ENCODE measurements at places on chromosomes 13 and 19. TPM values are rescaled to one million over a fixed set of nuclear protein-coding genes. Genes with fewer than 3 reads are reported as not detected.

Gene PSG11
- not detected for total RNA-seq

Gene PDX1
- not detected for total RNA-seq

Gene PCDH17
- 1.4 TPM for total RNA-seq

Gene SPTBN4
- total RNA-seq, result 3.5 TPM

Gene ZNF146
- 130 TPM for total RNA-seq

Gene CGB3
- not detected for total RNA-seq

Gene ADGRE3
- not detected for total RNA-seq

DNA sequence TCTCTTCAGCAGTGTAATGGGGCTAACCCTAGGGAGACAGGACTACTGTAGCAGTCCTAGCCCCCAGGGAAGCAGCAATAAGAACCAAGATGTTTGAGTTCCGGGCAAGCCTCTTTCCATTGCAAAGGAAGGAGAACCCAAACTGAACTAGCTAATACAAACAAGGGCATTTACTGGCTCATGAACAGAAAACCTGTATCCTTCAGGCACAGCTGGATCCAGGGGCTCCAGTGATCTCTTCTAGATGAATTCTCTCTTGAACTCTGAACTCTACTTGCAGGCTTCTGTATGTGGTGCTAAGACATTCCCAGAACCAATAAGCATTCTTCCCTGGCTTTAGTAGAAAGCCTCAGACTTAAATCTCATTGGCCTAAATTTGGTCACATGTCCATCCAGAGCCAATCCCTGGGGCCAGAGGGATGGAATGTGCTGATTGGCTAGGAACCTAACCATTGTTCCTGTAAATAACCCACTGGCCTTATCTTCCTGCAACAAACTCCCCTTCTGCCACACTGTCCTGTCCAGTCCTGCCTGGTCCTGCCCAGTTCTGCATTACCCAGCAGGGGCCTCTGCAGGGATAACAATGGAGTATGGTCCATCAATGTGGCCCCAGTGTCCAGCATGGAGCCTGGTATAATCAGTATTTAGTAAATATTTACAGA lies 3.9 kb upstream of the PODNL1 start:
- no peak for DNase-seq

DNA sequence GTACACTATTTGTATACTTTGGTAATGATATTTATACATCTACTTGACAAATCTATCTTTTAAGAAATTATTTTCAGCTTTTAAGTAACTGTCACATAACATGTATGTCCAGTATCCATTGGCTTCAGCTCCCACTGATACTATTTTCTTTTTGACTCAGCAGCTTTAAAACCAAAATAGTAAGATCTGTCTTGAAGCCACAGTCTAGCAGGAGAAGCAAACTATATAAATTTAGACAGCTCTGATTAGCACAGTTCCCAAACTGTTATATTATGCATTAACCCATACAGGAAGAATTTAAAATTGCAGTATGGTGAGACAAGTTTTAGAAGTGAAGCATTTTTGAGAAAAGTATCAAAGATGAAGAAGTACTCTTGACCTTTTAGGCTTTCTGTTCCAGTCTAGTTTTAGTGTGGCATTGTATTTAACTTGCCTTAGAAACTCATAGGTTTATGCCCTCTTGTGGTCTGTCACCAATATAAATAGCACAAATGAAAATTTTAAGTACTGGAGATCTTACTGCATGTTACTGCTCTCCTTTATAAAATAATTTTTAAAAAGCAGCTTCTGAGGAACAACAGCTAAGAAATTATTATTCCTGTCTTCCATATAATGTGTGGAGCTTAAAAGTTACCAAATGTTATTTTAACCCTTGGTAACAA lies 24.7 kb downstream of the URI1 start:
- peak; percentile 56 for DNase-seq

- DNase-seq, result no peak
Measured at GRCh38 chr19:51002542-51003311, 1.3 kb upstream of the KLK8 start.

DNA sequence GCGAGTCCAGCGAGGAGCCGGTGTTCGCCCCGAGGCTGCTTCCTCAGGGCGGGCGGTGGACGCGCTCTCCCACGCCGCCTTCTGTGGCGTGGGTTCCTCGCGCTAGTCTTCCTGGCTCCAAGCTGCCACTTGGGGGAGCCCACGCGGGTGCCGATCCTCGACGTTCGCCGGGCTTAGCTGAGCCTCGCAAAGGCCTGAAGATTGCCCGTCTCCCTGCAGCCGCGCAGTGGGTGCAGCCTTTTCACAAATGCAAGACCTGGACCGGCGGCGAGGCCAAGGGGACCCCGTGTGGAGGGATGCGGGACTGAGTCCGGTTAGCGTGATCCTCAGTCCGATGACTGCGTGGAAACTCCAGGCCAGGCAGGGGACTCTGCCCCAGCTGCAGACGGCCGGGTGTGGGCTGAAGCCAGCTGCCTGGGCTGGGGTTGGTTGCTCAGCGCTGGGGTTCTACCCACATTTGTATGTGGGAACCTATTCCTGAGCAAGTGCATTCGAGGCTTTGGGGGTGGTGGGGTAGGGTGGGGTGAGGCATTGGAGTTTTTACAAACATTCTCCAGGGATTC lies 16.6 kb upstream of the LRP3 start:
- no peak for DNase-seq
